GM23248 (cell line): ENCODE measurements at places on chromosomes 4 and X. TPM values are rescaled to one million over a fixed set of nuclear protein-coding genes. Genes with fewer than 3 reads are reported as not detected.

DNA sequence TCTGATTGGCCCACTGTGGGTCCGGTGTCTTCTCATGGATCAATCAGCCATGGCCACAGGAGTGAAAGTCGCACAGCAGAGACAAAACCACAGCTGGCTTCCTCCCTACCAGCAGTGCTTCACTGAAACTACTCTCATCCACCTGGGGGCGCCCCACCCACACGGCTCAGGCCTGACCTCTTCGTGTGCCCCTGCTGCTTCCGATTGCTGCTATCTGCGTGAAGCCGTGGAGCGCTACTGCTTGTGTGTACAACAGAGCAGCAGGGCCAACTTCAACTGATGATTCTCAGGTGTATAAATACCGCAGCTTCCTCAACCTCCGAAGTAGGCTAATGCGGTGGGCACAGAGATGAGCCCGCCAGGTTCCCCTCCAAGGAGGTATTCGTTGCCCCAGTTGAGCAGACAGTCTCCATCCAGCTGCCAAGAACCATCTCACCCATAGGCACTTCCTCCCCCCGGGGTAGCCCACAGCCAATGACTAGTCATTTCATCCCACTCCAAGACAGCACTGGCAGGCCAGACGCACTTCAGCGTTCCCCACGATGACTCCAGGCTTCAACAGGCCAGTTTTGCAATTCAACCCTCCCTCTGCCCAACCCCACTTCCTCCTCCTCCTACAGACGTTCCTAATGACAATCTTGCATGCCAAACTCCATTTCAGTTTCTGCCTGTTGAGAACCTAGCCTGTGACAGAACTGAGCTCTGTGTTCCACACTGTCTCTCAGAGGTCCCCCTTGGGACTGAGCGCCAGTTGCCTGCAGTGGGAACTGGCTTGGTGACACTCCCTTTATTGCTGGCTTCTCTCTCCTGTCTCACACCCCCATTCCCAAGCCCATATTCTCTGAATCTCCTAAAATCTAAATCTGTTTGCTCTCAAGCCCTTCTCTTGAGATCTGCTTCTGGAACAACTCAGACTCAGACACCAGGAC, 41.3 kb upstream of the ATP6AP2 start:
- DNase-seq, result peak; percentile 84

GRCh38 chr4:180423712-180424057, 1819.5 kb upstream of the TENM3 start:
- DNase-seq, result no peak

GRCh38 chrX:53288189-53288588, 6.8 kb upstream of the IQSEC2 start:
- no peak for DNase-seq

GRCh38 chr4:180827232-180828009, 1415.8 kb upstream of the TENM3 start:
- peak; percentile 61 for DNase-seq

DNA sequence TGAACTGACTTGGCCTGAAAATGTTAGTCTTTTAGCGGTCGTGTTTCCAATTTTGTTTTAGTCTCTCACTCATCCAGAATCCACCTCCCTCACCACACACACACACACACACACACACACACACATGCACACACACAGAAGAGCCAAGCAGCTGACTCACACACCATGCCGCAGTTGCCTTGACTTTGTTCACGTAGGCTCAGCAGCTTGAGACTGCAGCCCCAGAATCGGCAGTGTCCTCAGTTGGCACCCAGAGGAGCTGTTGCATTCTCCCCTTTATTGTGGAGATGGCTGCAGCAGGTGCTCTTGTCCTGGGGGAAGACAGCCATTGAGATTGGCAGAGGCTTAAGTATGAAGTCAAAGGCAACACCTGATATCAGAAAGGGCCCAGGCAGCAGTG, 20.9 kb upstream of the XPNPEP2 start:
- peak; percentile 80 for DNase-seq

DNA sequence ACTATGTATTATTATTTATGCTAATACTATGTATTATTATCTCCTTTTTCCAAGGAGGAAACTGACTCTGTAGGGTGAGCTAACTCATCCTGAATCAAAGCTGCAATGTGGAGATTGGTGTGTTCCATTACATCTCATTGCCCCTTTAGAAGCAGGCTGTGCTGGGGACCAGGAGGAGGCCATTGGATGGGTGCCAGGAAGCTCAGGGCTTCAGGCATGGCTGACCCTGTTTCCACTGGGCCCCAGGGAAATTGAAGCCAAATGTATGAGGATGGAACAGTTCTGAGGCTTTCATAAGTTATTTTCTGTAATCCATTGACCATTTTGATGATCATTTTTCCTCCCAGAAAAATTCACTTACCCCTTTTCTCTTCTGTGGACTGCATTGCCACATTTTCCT, 418.8 kb upstream of the ZFP42 start:
- DNase-seq, result no peak

GRCh38 chrX:153926858-153927671, 1.0 kb upstream of the ARHGAP4 start:
- peak; percentile 49 for DNase-seq

DNA sequence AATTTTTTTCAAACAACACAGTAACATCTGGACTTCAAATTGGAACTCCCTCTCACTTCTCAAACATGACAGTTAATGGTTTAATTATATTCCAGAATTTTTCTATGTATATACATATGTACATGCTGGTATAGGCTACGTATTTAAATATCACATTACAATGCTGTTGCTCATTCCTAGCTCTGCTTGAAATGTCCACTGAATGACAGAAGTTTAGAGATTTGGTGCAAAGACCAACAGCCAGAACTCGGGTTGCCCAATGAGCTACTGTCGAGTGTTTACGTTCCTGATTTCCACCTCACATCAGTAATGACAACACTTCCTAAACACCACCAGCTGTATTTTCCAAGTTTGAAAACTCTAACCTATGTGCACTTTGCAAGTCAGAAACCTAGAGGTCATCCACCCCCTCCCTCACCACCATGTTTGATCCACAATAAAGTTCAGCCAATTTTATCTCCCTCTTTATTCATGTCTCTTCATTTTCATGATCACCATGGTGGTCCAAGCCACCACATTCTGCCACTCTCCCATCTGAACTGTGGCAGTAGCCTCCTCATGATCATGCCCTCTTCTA, 49.3 kb upstream of the RPL34 start:
- DNase-seq, result peak; percentile 7

- DNase-seq, result peak; percentile 66
Observed at GRCh38 chrX:108399418-108400165, 38.6 kb downstream of the COL4A6 start.

DNA sequence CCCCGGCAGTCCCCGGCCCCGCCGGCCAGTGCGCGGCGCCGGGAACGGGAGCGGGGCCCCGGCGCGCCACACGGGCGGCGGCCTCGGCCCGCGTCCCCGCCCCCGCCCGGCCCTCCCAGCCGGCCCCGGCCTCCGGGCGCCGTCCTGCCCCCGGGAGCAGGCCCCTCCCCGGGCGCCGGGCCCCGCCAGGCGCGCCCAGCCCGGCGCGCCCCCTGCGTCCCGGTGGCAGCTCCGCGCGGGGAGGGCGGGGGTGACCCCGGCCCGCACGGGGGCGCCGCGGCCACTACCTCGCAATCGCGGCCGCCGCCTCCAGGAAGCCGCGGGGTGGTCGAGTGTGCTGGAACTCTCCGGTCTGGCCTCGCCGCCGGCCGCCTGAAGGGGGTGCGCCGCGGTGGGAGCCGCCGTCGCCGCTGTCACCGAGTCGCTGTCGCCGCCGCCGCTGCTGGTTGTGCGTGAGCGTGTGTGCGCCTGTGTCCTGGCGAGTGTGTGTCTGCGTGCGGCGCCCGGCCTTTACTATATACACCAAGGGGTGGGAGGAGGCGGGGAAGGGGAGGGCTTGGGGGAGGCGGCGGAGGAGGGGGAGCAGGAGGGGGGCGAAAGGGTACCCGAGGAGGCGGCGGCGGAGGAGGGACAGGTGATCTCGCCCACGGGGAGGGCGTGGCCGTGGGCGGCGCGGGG, at the start of gene RAI2:
RAI2 (minus strand) TSS at position 488 of the 678 bp plus-strand sequence. CDS start 59,288 bp downstream, outside the sequence.
- DNase-seq, result no peak

DNA sequence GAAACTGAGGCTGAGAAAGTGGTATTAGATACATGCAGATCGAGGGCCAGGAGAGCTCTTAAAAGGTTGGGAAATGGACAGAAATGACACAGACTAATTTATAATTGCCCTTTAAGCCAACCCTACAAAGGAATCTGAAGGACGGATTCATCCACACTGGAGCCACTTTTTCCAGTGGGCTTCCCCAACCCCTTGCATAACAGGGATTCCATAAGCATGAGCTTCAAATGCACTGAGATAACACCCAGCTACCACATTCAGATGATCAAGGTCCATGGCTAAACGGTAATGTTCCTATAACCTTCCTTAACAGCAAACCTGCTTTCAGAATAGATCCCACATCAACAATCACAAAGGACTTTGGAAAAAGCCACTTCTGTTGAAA, 34.2 kb downstream of the PLAC1 start:
- peak; percentile 14 for DNase-seq

DNA sequence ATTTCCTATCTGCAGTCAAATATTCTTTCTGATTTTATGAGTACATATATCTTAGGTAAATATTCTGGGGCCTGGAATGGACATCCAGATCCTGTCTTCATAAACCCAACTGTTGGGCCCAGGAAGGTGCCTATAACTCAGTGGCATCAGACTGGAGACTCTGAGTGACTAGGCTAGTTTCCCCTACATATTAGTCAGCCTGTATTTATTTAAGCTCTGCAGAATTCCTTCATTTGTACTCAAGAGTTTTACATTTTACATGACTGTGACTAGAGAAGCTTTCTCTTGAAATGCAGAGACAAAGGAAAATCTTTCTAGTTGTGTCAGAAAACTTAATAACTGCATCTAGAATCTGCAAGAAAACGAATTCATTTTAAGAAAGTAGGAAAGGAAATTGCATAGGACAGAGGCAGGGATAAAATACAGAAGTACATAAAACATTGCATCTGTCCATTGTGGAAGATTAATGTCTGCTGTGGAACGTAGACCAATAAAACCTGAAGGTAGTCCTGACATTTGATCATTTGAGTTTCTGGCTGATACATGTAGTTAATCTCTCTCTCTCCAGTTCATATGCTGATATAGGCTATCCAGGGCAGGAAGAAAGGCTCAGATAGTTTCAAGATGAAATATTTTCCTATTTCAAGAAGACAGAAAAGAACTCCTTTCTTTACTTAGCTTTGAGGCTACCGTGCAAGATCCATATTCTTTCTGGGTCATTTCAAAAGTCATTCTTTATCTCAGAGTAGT, 78.2 kb downstream of the OPHN1 start:
- peak; percentile 13 for DNase-seq

- DNase-seq, result no peak
Observed at GRCh38 chr4:188660796-188661195, 521.6 kb downstream of the TRIML1 start.

GRCh38 chr4:68864438-68865187, 48.8 kb downstream of the UGT2B10 start:
- DNase-seq, result no peak

The CNKSR2 gene
- polyA plus RNA-seq, result 0.14 and 0.43 TPM in 2 replicates

The CT45A3 gene
- not detected in 2 replicates for polyA plus RNA-seq

The FABP2 gene
- not detected in 2 replicates for polyA plus RNA-seq

The AGTR2 gene
- not detected in 2 replicates for polyA plus RNA-seq

The SSX1 gene
- polyA plus RNA-seq, result not detected in 2 replicates
